ENCODE measurements at places on chromosomes 6 and 20. TPM values are rescaled to one million over a fixed set of nuclear protein-coding genes. Genes with fewer than 3 reads are reported as not detected.

FAM209A gene
- 0.38 TPM for total RNA-seq

OR2J3 gene
- not detected for total RNA-seq

ARHGAP40 gene
- total RNA-seq, result 20.2 TPM

PSMB1 gene
- 132 TPM for total RNA-seq

SSTR4 gene
- not detected for total RNA-seq

TMEM74B gene
- total RNA-seq, result 0.54 TPM

SLC25A27 gene
- total RNA-seq, result 22.6 TPM

POU5F1 gene
- 19.9 TPM for total RNA-seq

C20orf144 gene
- 0.16 TPM for total RNA-seq

ASIP gene
- not detected for total RNA-seq

DLK2 gene
- total RNA-seq, result 0.50 TPM

CPNE5 gene
- total RNA-seq, result 7.1 TPM

HEY2 gene
- 10.7 TPM for total RNA-seq

MUCL3 gene
- total RNA-seq, result 0.13 TPM

TRIM40 gene
- total RNA-seq, result not detected

LBP gene
- total RNA-seq, result 2.3 TPM

GRM1 gene
- total RNA-seq, result 0.19 TPM

TAAR2 gene
- not detected for total RNA-seq

GJA10 gene
- not detected for total RNA-seq

ZNF165 gene
- 3.6 TPM for total RNA-seq

HAO1 gene
- total RNA-seq, result not detected

SLC35B3 gene
- total RNA-seq, result 23.0 TPM

CFAP61 gene
- total RNA-seq, result 2.6 TPM

MATN4 gene
- 0.19 TPM for total RNA-seq

SLC4A11 gene
- 7.6 TPM for total RNA-seq

LIN28B gene
- not detected for total RNA-seq

KCNK5 gene
- 77.0 TPM for total RNA-seq

TRIM10 gene
- total RNA-seq, result 0.79 TPM

RIMS4 gene
- total RNA-seq, result 0.13 TPM

MLN gene
- not detected for total RNA-seq

PGC gene
- not detected for total RNA-seq

CST5 gene
- not detected for total RNA-seq

NHSL1 gene
- 31.4 TPM for total RNA-seq

GGTLC1 gene
- not detected for total RNA-seq

TFAP2D gene
- total RNA-seq, result not detected

ID1 gene
- 189 TPM for total RNA-seq

TMEM244 gene
- not detected for total RNA-seq

CD24 gene
- 2,350 TPM for total RNA-seq
